Endothelial cell of umbilical vein (primary cell): ENCODE measurements at places on chromosomes 16 and 17. TPM values are rescaled to one million over a fixed set of nuclear protein-coding genes. Genes with fewer than 3 reads are reported as not detected.

DNA sequence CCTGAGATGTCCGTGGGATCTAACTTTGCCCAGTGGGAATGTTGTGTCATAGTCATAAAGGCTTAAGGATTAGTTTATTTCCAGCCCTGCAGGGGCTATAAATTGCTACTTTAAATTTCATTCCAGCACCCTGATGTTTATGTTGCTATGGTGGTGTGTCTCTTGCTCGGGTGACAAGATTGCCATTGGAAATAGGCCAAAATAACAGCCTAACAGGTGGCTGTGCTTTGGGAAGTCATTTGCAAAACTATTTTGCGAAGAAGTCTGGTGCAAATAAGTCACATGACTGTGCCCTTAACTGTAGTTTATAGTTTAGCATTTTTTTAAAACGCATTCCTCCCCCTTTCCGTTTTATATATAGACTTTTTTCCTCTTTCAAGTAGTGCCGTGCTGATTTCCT, 23.1 kb downstream of the PITPNC1 start:
- DNase-seq, result peak; percentile 27

- DNase-seq, result peak; percentile 69
Observed at GRCh38 chr17:58528443-58528842, 14.0 kb upstream of the MTMR4 start.

DNA sequence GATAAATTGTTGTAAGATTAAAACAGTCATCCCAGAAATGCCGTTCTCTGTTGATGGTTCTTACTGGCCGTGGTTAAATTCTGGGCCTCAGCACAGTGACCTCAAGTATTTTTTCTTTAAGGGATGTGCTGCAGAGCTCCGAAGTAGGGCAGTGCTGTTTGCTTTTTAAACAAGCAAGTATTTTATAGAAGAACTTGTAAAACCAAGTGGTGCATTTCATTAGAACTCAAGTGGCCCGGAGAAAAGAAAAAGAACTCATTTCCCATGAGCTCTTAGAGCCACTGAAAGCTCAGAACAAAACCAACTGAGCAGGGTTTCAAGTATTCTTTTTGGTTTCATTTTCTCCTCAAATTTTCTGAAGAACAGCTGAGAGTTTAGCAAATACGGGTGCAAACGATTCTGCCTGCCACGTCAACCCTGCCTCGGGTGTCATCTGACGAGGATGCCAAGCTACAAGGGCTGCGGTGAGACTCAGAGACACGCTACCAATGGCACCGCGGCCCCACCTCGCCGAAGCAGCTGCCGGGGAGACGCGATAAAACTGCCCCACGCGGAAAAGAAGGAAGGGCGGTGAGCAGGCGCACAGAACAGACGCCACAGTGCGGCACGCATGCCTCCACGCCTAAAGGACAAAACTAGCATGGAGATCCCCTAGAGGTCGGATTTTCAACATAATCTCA, 6.3 kb downstream of the LMF1 start:
- DNase-seq, result no peak

DNA sequence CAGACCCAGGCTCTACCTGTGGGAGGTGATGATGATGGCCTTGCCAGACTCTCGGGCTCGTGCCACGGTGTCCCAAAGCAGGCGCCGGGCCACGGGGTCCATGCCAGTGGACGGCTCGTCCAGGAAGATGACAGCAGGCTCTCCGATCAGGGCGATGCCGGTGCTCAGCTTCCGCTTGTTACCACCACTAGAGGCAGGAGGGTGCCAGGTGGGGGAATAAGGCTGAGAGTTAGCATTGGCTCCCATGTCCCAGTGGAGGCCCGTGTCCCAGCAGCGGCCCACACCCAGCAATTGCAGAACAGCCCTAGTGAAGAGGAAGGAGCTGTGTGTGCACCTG, 10.3 kb upstream of the RNPS1 start:
- DNase-seq, result no peak

Gene SEC14L5
- not detected in 2 replicates for total RNA-seq

- no peak for DNase-seq
Observed at GRCh38 chr17:73983621-73984400, 219.7 kb upstream of the RPL38 start.
